ENCODE measurements at places on chromosomes 2 and 18. TPM values are rescaled to one million over a fixed set of nuclear protein-coding genes. Genes with fewer than 3 reads are reported as not detected.

The CSRNP3 gene
- total RNA-seq, result 4.0 TPM

The IL36RN gene
- total RNA-seq, result not detected

The FAM237A gene
- total RNA-seq, result not detected

The LIMS4 gene
- total RNA-seq, result 2.1 TPM

The GTF2A1L gene
- not detected for total RNA-seq

The ADNP2 gene
- 7.5 TPM for total RNA-seq

The IL1R1 gene
- 22.6 TPM for total RNA-seq

The ASAP2 gene
- total RNA-seq, result 10.0 TPM

The CENPO gene
- 2.2 TPM for total RNA-seq

The NCKAP1 gene
- total RNA-seq, result 142 TPM

The ADRA2B gene
- 2.9 TPM for total RNA-seq

The NEURL3 gene
- not detected for total RNA-seq

The STAT4 gene
- 0.82 TPM for total RNA-seq

The DHX57 gene
- 8.1 TPM for total RNA-seq

The PMAIP1 gene
- 0.58 TPM for total RNA-seq

Measured in left ventricle myocardium inferior (tissue), 1 donor.